Vagina (tissue), 2 donors: ENCODE measurements at places on chromosomes 3 and 15. TPM values are rescaled to one million over a fixed set of nuclear protein-coding genes. Genes with fewer than 3 reads are reported as not detected.

DNA sequence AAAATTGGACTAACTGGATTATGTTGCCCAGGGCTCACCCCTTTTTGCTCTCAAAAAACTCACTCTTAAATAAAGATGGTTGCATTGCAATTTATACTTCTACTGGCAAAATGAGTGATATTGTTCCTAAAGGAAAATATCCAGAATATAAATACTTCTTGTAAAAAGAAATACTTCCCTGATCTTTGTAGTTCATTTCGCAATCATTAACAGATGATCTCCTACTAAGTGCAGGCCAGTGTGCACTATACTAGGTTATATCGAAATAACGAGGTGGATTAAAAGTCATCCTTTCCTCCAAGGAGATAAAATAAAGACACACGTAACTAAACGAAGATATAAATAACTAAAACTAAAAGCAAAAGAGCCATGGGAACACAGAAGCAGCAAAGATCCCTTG is 63.0 kb downstream of the MEX3B start:
- H3K4me1 ChIP-seq: no peaks in the 10 kb centered on the region
- no peaks in the 10 kb centered on the region for H3K36me3 ChIP-seq
- no peak for DNase-seq
- no peak overlapping the region for H3K27ac ChIP-seq

- H3K27me3 ChIP-seq: no peaks in the 10 kb centered on the region
- no peak overlapping the region for H3K27ac ChIP-seq
- no peaks in the 10 kb centered on the region for H3K4me1 ChIP-seq
Observed at GRCh38 chr3:180306691-180307090, 270.0 kb upstream of the PEX5L start.

Gene BMF
- 2.9 TPM for total RNA-seq

Gene CHL1
- total RNA-seq: 25.8 TPM

Gene ARGFX
- total RNA-seq: not detected

GRCh38 chr3:123629747-123630047 is 44.8 kb upstream of the HACD2 start:
- peak; percentile 70 for DNase-seq
- no peak overlapping the region for H3K27ac ChIP-seq
- no peaks in the 10 kb centered on the region for H3K27me3 ChIP-seq
- no peaks in the 10 kb centered on the region for H3K36me3 ChIP-seq

DNA sequence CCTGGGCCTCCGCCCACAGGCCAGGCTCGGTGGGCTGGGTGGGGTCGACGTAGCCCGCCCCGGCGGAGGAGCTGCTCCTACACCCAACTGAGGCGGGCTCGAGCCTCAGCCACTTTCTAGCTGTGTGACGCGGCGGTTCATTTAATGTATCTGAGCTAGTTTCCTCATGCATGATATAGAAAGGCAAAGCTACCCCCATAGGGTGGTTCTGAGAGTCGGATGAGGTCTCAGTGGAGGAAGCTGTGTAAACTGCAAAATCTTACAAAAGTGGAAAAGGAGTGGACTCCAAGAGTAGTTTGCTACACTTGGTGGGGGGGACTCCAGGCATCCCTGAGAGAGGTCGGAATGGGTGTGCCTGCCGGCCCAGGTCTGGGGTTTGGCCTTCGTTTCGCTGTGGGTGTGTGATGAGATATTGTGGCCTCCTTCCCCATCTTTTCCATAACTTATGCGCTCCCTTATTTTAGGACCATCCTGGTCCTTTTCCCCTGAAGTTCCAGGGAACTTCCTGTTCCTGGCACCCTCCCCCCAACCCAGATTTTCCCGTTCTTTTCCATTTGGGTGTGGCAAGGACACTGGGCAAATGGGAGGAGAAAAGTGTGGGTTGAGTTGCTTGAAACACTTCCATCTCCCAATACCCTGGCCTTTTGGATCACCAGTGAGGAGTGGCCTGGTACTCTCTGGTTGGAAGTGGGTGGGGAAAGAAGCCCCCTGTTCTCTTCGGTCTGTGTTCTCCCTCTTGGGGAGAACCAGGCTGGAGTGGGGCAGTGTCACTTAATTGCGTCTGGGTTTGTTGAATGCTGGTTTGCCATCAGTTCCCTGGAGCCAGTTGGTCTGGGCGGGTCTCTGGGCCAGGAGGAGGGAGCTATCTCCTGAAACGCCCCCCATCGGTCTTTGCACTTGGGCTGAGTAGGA is 1.1 kb downstream of the PDIA5 start:
- H3K27ac ChIP-seq: peak overlapping the region; percentile 60
- H3K4me1 ChIP-seq: peaks cover 31% of the 10 kb centered on the region
- no peak for DNase-seq
- H3K4me3 ChIP-seq: peak overlapping the region; percentile 92
- H3K36me3 ChIP-seq: no peaks in the 10 kb centered on the region

DNA sequence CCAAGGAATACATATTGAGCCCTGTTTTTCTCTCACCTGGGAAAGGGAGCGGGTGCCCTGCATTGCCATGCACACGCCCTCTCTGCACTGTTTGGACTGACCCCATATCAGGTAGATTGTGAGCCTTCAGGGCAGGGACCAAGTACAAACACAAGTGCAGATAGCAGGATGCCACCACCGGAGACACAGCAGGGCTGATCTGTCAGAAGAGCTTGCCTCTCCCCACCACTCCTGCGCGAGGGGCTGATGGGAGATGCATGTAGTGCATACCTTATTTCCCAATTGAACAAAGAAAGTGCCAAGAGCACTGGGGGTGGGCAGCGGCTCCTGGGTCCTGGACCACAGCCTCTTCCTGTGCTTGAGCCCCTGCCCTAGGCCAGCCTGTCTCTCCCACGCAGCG is 9.0 kb upstream of the SLCO2A1 start:
- H3K4me1 ChIP-seq: peaks cover 7% of the 10 kb centered on the region
- H3K27me3 ChIP-seq: no peaks in the 10 kb centered on the region
- H3K27ac ChIP-seq: no peak overlapping the region
- H3K4me3 ChIP-seq: no peak overlapping the region

DNA sequence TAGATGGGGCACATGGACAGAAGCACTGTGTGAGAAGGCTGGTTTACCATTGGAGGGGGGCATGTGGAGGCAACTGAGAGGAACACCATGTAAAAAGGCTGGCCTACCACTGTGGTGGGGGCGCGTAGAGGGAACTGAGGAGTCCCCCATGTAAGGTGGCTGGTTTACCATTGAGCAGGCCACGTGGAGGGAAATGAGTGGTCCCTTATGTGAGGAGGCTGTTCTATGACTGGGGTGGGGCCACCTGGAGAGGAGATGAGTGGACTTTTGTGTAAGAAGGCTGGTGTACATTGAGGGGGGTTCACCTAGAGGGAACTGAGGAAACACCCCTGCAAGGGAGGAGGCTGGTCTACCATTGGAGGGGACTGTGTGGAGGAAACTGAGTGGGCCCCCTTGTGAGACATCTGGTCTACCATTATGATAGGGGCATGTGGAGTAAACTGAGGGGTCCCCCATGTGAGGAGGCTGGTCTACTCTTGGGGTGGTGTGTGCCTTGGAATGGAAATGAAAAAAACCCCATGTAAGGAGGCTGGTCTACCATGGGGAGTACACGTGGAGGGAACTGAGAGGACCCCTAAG is 156.9 kb downstream of the FBLN2 start:
- no peak overlapping the region for H3K27ac ChIP-seq
- H3K27me3 ChIP-seq: no peaks in the 10 kb centered on the region
- H3K4me3 ChIP-seq: no peak overlapping the region
- no peaks in the 10 kb centered on the region for H3K36me3 ChIP-seq
- peak; percentile 62 for DNase-seq

Gene COLQ
- total RNA-seq: 12.8 TPM

DNA sequence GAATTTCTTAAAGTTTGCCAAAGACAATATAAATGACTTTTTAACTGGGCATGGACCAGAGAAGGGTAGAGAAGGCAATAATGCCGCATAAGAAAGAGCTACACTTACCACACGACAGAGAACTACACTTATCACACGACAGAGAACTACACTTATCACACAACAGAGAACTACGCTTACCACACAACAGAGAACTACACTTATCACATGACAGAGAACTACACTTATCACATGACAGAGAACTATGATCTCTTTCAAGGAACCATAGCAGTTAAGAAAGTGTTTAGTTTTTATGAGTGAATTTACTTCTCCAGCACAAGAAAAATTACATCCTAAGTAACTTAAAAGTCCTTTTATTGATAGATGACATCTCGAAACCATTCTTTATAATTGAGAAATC is 32.0 kb downstream of the DCUN1D1 start:
- no peak overlapping the region for H3K4me3 ChIP-seq
- DNase-seq: no peak

- H3K36me3 ChIP-seq: no peaks in the 10 kb centered on the region
- no peak for DNase-seq
- no peaks in the 10 kb centered on the region for H3K27me3 ChIP-seq
- peaks cover 16% of the 10 kb centered on the region for H3K4me1 ChIP-seq
Observed at GRCh38 chr3:187101184-187102072, 37.9 kb downstream of the RPL39L start.

DNA sequence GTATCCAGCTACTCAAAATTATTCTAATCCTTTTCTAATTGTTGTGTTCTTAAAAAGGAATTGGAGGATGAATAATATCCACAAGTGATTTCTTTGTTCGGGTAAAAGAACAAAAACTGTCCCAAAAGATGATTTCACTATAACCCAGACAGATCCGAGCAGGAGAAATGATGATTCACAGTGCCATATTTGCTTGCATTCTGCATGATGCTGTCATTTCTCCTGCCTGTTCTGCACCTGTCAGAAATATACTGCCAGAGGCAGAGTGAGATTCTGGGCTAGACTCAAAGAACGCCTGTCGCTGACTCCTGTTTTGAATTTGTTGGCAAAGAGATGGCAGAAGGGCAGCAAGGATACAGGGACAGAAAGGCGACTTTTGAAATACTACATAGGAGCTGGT is 34.7 kb upstream of the SLC24A5 start:
- no peaks in the 10 kb centered on the region for H3K36me3 ChIP-seq
- DNase-seq: no peak
- peaks cover 13% of the 10 kb centered on the region for H3K4me1 ChIP-seq
- no peaks in the 10 kb centered on the region for H3K27me3 ChIP-seq

DNA sequence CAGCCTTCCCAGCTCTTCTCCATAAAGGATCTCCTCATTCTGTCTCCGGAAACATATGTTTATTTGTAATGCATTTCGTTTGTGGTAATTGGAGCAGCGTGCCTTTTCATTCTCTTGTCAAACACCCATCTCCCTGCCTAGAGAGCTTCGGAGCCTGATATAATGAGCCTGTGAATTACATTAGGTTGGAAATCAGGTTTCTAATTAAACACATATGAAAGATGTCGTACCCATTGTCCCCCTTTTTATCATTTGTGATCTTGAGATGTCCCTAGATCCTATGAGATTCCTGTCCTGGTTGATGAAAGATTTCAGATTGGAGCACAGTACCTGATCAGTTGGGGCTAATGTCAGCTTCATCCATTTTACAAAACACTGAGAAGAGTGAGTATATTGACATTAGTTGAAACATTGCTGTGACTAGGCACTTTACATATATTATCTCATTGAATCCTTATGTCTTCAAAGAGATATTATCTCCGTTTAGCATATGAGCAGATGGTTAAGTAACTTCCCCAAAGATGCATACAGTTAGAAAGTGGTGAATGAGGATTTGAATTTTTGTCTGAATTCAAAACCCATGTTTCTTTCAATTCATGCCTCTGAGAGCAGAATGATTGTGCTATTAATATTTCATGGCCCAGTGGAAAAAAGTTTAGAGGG is 23.1 kb downstream of the SYN2 start:
- H3K4me3 ChIP-seq: no peak overlapping the region
- H3K4me1 ChIP-seq: no peaks in the 10 kb centered on the region
- DNase-seq: no peak
- no peaks in the 10 kb centered on the region for H3K27me3 ChIP-seq
- no peaks in the 10 kb centered on the region for H3K36me3 ChIP-seq

Gene CSTA
- total RNA-seq: 95.5 TPM

DNA sequence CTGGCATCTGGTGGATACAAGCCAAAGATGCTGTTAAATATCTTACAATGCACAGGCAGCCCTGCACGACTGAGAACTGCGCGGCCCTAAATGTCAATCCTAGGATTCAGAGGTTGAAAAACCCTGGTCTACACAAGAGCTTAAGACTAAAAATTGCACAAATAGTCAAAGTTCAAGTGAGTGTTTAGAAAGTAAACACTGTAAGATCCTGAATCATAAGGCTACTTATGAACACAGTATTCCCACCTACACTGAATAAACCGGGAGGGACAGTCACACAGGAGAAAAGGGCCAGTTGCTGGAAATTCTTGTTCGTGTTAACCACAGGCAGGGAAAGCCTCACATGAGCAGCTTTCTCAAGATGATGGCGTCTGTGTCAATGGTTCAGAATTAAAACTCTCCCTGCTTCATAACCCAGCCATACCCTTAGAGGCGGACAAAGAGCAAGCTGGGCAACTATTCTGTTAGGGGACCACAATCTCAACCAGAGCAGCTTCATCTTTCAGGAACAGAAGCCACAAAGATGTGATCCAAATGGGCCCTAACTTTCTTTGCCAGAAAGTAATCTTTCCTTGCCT is 37.7 kb downstream of the LRIG1 start:
- peaks cover 30% of the 10 kb centered on the region for H3K4me1 ChIP-seq
- no peaks in the 10 kb centered on the region for H3K27me3 ChIP-seq
- H3K4me3 ChIP-seq: no peak overlapping the region
- no peaks in the 10 kb centered on the region for H3K36me3 ChIP-seq

DNA sequence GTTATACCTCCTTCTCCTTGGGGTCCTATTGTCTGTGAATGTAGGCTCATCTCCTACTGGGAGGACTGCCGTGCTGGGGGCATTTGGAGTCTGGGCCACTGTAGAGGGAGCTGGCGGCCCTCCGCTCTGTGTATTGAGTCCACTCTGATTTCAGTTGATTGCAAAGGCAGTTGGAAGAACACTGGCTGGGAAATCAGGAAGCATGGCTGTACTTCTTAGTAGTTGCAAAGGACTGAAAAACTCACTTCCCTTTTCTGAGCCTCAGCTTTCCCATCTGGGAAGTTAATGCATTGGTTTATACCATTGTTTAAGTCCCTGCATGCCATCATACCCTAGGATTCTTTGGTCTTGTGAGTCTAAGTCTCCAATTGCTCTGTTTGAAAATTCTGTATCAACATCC is 46.7 kb downstream of the TMED3 start:
- no peaks in the 10 kb centered on the region for H3K27me3 ChIP-seq
- no peak overlapping the region for H3K27ac ChIP-seq
- no peaks in the 10 kb centered on the region for H3K4me1 ChIP-seq
- no peak for DNase-seq

DNA sequence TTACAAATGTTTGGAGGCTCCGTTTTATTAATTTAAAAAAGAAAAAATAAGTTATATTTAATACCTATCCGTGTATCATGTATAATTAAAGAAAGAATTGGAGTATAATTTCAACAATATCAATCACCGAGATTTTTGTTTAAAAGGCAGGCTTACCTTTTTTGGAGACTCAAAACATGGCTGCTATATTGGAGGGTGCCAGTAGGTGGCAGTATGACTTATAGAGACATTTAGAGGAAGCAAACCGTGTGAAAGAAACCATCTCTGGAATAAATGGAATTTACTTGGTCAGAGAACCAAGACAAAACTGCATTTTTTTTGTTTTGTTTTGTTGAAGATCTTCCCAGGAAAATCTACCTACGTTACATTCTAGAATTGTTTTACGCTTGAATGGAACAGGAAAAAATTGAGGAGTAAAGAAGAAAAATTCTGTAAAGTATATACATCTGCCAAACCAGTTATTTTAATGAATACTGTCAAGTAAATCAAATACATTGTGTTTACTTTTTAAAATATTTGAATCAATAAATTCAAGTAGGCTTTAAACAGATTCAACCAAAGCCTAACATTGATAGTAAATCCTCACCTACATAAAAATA is 802.6 kb upstream of the ALCAM start:
- H3K36me3 ChIP-seq: no peaks in the 10 kb centered on the region
- H3K27me3 ChIP-seq: no peaks in the 10 kb centered on the region
- H3K4me1 ChIP-seq: no peaks in the 10 kb centered on the region
- H3K27ac ChIP-seq: no peak overlapping the region
- H3K4me3 ChIP-seq: no peak overlapping the region

- no peak overlapping the region for H3K27ac ChIP-seq
- DNase-seq: no peak
- no peaks in the 10 kb centered on the region for H3K36me3 ChIP-seq
Observed at GRCh38 chr3:172905451-172905850, 154.9 kb downstream of the ECT2 start.
